ENCODE measurements at places on chromosomes 1 and 21.
A peak's percentile ranks its signal among the peaks of the same experiment; 100 is the strongest.

DNA sequence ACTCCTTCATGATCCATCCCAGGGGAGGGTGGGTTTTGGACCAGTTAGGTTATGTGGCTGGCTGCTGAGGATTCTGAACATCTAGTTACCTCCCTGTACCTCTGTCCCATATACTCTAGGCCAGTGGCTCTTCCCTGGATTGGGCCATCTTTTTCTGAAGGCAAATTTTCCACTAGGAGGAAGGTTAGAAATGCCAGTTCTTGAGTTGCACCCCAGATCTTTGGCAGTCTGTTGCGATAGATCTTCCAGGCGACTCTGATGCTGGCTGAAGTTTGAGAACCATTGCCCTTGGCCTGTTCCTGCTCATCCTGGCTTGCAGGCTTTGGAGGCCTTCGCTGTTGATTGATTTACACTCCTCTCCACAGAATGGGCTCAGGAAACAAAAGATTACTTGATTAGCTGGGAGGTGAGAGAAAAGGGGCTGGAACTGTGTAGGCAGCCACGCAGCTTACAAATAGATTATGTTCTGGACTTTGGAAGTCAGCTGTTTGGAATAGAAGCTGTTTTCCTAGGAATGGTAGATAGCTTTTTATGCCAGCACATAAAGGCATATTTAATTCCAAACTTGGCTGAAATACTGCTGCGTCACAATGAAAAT lies 110.1 kb downstream of the MRPS6 start:
- DNase-seq = no peak

GRCh38 chr1:154748405-154748775 lies 121.7 kb downstream of the KCNN3 start:
- DNase-seq = no peak

- DNase-seq = peak; percentile 93
Measured at GRCh38 chr1:203289281-203289981, 15.9 kb upstream of the BTG2 start.

GRCh38 chr1:51592711-51593110 lies 24.2 kb upstream of the OSBPL9 start:
- DNase-seq = no peak

DNA sequence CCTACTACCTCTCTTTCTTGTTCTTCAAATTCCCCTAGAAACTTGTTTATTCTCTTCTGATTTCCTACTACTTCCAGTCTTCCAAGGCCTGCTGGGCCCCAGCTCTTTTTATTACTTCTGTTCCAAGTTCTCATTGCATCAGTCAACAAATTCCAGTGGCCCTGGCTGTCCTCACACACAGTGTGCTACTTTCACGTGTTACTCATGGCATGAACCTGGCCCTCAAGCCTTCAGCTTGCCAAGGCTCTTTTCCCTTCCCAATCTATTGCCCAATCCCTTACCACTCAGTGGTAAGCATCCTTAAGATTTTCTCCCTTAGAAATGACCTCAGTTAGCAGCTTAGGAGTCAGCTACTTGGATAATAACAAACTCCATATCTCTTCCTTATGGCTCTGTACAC lies 613.5 kb downstream of the LMO4 start:
- DNase-seq = no peak

GRCh38 chr21:31172328-31172727 lies 134.1 kb upstream of the KRTAP19-8 start:
- DNase-seq = no peak

DNA sequence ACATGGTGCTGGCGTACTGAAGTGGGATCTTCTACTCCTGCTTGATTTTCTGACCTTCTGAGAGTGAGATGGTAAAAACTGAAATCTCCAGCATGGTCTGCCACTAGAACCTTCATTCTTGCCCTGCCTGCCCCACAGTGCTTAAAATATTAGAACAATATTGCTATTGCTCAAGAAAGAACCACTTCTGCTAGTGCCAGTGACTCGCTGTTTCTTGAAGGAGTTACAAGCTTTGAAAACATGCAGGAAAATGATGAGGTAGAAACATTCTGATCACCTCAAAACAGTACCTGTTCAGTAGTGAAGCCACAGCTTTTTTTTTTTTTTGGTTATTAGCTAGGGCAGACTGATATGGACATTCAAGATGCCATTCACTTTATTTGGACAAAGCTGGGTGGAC lies 95.3 kb downstream of the BACH1 start:
- DNase-seq = no peak
